ENCODE measurements at places on chromosomes 7 and 10.
A peak's percentile ranks its signal among the peaks of the same experiment; 100 is the strongest.

GRCh38 chr10:19014034-19014433 is 34.6 kb upstream of the MALRD1 start:
- no peaks in the 10 kb centered on the region for H3K27me3 ChIP-seq
- H3K27ac ChIP-seq = no peak overlapping the region
- no peaks in the 10 kb centered on the region for H3K4me1 ChIP-seq

- no peaks in the 10 kb centered on the region for H3K36me3 ChIP-seq
- no peaks in the 10 kb centered on the region for H3K27me3 ChIP-seq
- no peak overlapping the region for H3K27ac ChIP-seq
- H3K4me1 ChIP-seq = no peaks in the 10 kb centered on the region
- no peak overlapping the region for H3K4me3 ChIP-seq
Observed at GRCh38 chr10:77818378-77818777, 108.2 kb downstream of the DLG5 start.

DNA sequence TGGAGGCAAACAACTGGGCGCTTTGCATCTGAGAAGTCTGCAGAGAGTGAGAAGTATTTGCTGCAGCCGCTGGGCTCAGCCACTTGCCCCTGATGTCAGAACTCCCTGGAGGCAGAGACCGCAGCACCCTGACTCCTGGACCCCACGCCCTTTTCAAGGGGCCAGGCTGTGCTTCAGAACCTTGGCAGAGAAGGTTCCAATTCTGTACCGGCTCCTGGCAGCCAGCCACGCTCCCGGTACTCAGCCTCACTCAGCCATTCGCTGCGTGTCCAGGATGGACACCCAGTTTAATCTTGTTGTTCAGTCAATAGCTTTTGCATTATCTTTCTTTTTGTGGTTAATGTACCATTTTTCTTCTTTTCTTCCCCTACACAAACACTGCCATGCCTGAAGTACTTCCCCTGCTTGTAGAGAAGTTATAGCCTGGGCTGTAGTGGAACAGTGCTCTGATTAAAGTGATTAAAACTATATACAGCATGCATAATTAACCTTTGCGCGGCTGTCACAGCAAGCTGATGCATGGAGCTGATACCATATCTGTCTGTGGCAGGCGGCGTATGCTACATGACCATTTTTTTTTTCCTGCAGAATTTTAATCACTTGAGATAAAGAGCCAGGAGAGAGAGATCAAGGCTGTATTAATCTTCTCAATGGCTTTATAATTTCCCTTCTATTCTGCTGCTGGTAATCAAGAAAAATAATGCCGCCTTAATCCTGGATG is 578.5 kb downstream of the SDK1 start:
- no peak for DNase-seq
- H3K27ac ChIP-seq = no peak overlapping the region
- H3K27me3 ChIP-seq = no peaks in the 10 kb centered on the region
- no peaks in the 10 kb centered on the region for H3K4me1 ChIP-seq
- no peak overlapping the region for H3K4me3 ChIP-seq

DNA sequence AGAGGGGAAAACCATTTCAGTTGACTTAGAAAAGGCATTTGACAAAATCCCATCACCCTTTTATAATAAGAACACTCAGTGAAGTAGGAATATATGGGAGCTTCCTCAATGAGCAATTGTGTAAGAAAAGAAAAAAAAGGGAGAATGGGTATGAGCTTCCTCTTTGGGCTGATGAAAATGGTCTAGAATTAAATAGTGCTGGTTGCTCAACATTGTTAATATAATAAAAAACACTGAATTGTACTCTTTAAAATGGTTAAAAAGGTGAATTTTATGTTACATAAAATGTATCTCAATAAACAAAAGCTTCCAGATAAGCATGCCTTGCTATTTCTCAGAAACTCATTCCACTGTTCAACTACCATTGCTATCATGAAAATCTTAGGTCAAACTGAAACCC is 40.6 kb downstream of the LRRC17 start:
- no peaks in the 10 kb centered on the region for H3K4me1 ChIP-seq
- DNase-seq = no peak
- H3K4me3 ChIP-seq = no peak overlapping the region
- peaks cover 2% of the 10 kb centered on the region for H3K27me3 ChIP-seq

DNA sequence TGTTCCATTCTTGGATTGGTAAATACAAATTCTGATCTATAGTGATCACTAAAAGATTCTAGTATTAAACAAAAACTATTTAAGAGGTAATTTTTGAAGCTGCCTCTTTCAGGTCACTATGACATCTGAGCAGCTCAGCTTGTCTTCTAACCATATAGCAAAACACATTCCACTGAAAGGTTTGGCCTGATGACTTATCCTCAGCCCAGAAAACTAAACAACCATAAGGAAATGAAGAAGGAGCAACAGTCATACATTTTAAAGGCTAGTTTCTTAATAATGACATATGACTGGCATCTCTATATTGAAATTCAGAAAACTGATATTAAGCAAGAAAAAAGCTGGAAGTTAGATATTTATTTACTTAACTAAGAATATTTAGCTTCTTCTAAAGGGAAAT is 24.6 kb downstream of the NT5C2 start:
- H3K4me3 ChIP-seq = no peak overlapping the region
- peaks cover 43% of the 10 kb centered on the region for H3K36me3 ChIP-seq
- H3K4me1 ChIP-seq = no peaks in the 10 kb centered on the region
- DNase-seq = no peak

DNA sequence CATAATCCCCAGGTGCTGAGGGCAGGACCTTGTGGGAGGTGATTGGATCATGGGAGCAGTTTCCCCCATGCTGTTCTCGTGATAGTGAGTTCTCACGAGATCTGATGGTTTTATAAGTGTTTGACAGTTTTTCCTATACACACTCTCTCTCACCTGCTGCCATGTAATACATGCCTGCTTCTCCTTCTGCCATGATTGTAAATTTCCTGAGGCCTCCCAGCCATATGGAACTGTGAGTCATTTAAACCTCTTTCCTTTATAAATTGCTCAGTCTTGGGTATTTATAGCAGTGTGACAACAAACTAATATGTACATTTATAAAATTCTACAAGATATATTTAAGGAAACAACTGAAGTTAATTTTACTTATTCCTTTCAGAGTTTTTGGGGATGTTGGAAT is 170.8 kb upstream of the BET1 start:
- H3K4me1 ChIP-seq = peaks cover 27% of the 10 kb centered on the region
- H3K4me3 ChIP-seq = no peak overlapping the region
- no peak overlapping the region for H3K27ac ChIP-seq
- H3K27me3 ChIP-seq = no peaks in the 10 kb centered on the region
- H3K36me3 ChIP-seq = no peaks in the 10 kb centered on the region
- no peak for DNase-seq

GRCh38 chr10:29651767-29652166 is 17.0 kb upstream of the SVIL start:
- no peaks in the 10 kb centered on the region for H3K36me3 ChIP-seq
- no peaks in the 10 kb centered on the region for H3K27me3 ChIP-seq
- peaks cover 11% of the 10 kb centered on the region for H3K4me1 ChIP-seq
- H3K27ac ChIP-seq = no peak overlapping the region
- no peak overlapping the region for H3K4me3 ChIP-seq

DNA sequence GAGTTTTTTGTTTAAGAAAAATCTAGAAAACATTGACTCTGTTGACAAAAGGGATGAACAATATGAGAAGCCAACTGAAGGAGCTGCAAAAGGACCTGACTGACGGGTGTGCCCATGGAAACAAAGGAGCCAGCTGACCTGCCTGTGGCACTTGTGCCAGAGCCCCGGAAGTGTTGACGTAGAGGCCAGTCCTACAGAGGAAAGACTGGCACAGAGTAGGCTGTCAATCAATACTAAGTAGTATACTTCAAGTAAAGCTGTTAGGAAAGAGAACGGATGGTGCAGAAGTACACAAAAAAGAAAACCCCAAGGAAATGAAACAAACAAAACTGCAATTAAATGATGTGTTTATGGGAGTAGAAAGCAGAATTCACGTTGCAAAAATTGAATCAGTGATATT is 19.0 kb upstream of the ABI1 start:
- H3K4me3 ChIP-seq = no peak overlapping the region
- H3K36me3 ChIP-seq = no peaks in the 10 kb centered on the region
- H3K27ac ChIP-seq = no peak overlapping the region
- peaks cover 6% of the 10 kb centered on the region for H3K27me3 ChIP-seq

GRCh38 chr10:71742301-71743088 is 22.9 kb upstream of the C10orf105 start:
- H3K27ac ChIP-seq = peak overlapping the region; percentile 1
- peaks cover 59% of the 10 kb centered on the region for H3K4me1 ChIP-seq
- H3K4me3 ChIP-seq = no peak overlapping the region

DNA sequence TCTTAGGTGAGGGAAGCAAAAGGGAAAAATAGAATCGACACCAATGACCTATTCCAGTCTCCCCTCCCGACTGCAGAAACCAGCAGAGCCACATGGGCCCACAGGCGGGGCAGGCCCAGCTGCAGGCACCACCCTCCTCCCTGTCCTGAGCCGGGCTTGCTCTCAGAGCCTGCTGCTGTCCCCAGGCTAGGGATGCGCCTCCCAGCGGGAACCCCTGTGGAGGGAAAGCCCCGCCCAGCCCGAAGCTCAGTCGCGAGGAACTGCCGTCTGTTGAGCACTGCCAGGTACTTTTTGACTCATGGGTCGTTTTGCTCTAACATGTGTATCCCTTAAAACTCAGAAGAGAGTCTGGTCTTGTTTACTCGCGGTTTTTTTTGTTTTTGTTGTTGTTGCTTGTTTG is 124.5 kb upstream of the RET start:
- peak; percentile 10 for DNase-seq
- no peak overlapping the region for H3K4me3 ChIP-seq
- peaks cover 6% of the 10 kb centered on the region for H3K27me3 ChIP-seq
- no peaks in the 10 kb centered on the region for H3K36me3 ChIP-seq

DNA sequence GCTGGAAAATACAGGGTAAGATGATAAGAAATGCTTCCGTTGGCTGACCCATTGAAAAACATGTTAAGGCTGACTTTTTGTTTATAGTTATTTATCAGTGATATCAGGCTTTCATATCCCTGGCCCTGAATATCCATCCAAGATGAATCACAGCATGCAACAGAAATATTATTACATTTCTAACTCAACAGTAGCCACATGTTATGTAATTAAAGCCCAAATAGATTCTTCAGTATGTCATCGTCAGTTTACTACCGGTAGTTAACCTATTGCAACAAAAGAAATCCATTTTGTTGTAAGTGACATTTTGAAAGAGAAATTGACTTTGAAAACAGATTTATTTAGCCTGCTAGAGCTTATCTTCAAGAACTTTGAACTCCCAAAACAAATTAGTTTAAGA is 354.1 kb upstream of the CELF2 start:
- H3K36me3 ChIP-seq = no peaks in the 10 kb centered on the region

GRCh38 chr7:134552105-134552504 is 3.2 kb downstream of the AKR1B15 start:
- peaks cover 9% of the 10 kb centered on the region for H3K27me3 ChIP-seq
- H3K36me3 ChIP-seq = no peaks in the 10 kb centered on the region
- H3K4me3 ChIP-seq = no peak overlapping the region
- no peak for DNase-seq
- H3K27ac ChIP-seq = no peak overlapping the region

- no peak for DNase-seq
- H3K36me3 ChIP-seq = peaks cover 17% of the 10 kb centered on the region
- H3K27ac ChIP-seq = peak overlapping the region; percentile 79
- H3K4me3 ChIP-seq = peak overlapping the region; percentile 89
- no peaks in the 10 kb centered on the region for H3K27me3 ChIP-seq
Observed at GRCh38 chr10:102066399-102067088, 1.4 kb downstream of the HPS6 start.

DNA sequence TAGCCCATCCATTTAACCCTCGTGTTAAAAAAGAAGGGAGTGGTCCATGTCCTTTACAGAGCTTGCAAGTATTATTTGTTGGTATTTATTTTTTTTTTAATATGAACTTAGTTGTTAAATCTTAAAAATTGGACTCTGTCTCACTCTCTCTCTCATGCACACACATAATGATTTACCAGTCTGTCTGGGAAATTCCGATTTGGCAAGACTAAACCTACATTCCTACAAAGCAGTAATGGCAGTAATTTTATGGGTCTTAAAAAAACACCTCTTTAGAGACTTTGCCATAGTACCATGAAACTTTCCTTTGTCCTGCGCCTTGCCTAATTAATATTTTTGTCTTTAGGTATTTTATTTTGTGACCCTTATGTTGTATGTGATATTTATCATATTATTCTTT is 239.5 kb upstream of the PPP1R3A start:
- no peaks in the 10 kb centered on the region for H3K4me1 ChIP-seq
- H3K27me3 ChIP-seq = no peaks in the 10 kb centered on the region
- H3K4me3 ChIP-seq = no peak overlapping the region
- no peak for DNase-seq
- H3K36me3 ChIP-seq = no peaks in the 10 kb centered on the region
